Upper lobe of right lung (tissue), 1 donor: ENCODE measurements at places on chromosomes 7 and 10. TPM values are rescaled to one million over a fixed set of nuclear protein-coding genes. Genes with fewer than 3 reads are reported as not detected.

DNA sequence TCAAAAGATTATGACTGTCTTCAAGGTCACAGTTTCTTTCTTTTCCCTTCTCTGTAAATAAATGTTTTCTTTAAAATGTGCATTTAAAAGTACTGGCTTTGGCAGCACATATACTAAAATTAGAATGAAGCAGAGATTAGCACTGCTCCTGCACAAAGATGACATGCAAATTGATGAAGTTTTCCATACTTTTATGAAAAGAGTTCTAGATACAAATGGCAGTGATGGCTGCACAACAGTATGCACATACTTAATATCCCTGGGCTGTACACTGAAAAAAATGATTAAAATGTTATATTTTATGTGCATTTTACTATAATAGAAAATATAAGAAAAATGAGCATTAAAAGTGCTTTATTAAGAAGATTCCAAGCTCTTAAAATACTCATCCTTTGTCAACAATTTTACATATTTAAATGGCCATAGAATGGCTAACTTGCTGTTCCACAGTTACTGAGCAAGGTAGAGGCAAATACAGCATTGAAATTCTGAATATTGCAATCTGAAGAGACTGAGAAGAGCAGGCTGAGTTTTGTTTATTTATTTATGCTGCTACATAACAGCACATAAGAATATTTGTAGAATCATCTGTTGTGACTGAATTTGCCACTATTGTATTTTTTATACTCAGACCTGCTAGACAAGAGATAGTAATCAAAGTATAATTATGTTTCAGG, 117.8 kb downstream of the GPR37 start:
- no peak overlapping the region for H3K4me3 ChIP-seq
- DNase-seq: no peak
- no peaks in the 10 kb centered on the region for H3K36me3 ChIP-seq
- no peaks in the 10 kb centered on the region for H3K4me1 ChIP-seq

DNA sequence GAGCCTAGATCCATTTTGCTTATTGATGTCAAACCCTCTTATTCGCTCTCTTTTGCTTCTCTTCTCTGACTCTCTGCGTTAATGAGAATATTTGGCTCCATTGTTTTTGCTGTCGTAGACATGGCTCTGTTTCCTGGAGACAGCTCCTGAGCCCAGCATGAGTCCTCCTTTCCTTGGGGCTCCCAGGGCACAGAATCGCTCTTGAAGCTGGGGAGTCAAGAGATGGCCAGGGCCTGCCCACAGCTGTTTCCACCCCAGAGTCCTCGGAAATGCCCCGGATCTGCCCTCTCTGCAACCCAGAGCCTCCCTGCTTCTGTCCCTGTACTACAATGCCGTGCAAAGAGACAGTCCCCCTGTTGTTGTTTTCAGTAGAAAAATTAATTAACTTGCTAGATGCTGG, 566.7 kb upstream of the FOXK1 start:
- H3K4me1 ChIP-seq: no peaks in the 10 kb centered on the region
- H3K4me3 ChIP-seq: no peak overlapping the region
- no peak for DNase-seq
- no peak overlapping the region for H3K27ac ChIP-seq
- H3K27me3 ChIP-seq: no peaks in the 10 kb centered on the region

GRCh38 chr10:17443707-17444387, 10.5 kb downstream of the ST8SIA6 start:
- peak overlapping the region; percentile 33 for H3K27ac ChIP-seq
- peaks cover 9% of the 10 kb centered on the region for H3K27me3 ChIP-seq
- H3K4me3 ChIP-seq: no peak overlapping the region
- H3K36me3 ChIP-seq: no peaks in the 10 kb centered on the region

DNA sequence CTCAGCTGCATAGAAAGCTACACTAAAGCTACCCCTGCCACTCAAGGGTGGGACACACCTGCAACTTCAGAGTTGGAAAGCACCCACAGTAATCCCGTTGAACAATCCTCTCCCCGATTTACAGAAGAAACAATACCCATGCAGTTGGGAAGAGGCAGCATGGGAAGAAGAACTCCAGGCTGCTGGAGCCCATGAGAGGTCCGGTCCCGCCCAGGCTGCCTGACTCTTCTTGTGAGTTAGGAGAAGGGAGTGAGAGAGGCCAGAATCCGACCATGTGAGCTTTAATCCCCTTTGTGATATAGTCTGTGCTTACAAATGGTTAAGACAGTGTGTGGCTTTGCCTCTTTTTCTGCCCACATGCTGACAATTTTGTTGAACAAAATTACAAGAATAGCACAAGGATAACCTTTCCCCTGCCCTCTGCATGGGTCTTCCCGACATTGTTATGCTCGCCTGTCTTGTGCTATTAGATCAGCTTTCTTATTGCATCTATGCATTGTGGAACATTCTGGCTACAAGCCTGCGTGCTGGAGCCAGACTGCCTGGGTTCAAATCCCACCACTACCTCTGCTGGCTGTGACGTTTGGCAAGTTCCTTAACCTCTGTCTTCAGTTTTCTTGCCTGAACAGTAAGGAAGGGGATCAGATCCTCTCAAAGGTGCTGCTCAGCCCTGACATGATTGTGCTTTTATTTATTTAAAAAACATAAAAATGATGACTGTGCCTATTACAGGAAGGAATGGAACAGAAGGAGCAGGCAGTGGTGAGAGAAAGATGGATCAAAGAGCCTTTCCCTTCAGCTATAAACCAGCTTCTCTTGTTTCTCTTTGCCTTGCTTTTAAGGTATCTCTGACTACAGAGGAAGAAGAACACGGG, 56.0 kb downstream of the BPGM start:
- H3K27ac ChIP-seq: peak overlapping the region; percentile 71
- no peak overlapping the region for H3K4me3 ChIP-seq
- H3K36me3 ChIP-seq: no peaks in the 10 kb centered on the region
- H3K4me1 ChIP-seq: no peaks in the 10 kb centered on the region
- DNase-seq: no peak

- no peaks in the 10 kb centered on the region for H3K27me3 ChIP-seq
- peaks cover 88% of the 10 kb centered on the region for H3K36me3 ChIP-seq
Observed at GRCh38 chr7:47284691-47285635, 296.9 kb downstream of the TNS3 start.

- H3K4me1 ChIP-seq: no peaks in the 10 kb centered on the region
- no peak for DNase-seq
- no peaks in the 10 kb centered on the region for H3K36me3 ChIP-seq
- no peaks in the 10 kb centered on the region for H3K27me3 ChIP-seq
- H3K27ac ChIP-seq: no peak overlapping the region
Observed at GRCh38 chr7:136122026-136122425, 144.9 kb upstream of the MTPN start.

GRCh38 chr7:17274551-17275245, 23.8 kb upstream of the AHR start:
- H3K27me3 ChIP-seq: no peaks in the 10 kb centered on the region
- no peak overlapping the region for H3K4me3 ChIP-seq
- H3K27ac ChIP-seq: peak overlapping the region; percentile 25
- no peaks in the 10 kb centered on the region for H3K36me3 ChIP-seq
- no peak for DNase-seq

- H3K36me3 ChIP-seq: no peaks in the 10 kb centered on the region
- no peaks in the 10 kb centered on the region for H3K27me3 ChIP-seq
- H3K4me3 ChIP-seq: no peak overlapping the region
- no peaks in the 10 kb centered on the region for H3K4me1 ChIP-seq
- peak; percentile 28 for DNase-seq
- no peak overlapping the region for H3K27ac ChIP-seq
Observed at GRCh38 chr10:44398747-44399658, 14.1 kb upstream of the CXCL12 start.

DNA sequence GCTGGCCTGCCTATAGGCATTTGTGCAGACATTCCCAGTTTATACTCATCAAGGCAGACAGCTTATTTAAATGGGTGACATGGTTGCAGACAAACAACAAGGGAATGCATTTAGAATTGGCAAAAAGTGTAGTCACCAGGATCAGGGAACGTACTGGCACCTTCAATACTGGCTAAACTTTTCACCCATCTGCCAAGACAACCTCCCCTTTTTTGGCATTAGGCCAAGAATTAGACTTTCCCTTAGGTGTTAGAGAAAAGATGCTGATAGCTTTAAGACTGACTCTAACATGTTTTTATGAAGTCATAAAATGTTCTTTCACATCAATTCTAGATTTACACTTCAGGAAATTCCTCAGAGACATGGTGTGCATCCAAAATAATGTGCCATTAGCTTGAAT, 365.9 kb downstream of the PHTF2 start:
- no peaks in the 10 kb centered on the region for H3K27me3 ChIP-seq
- no peak for DNase-seq
- H3K4me1 ChIP-seq: no peaks in the 10 kb centered on the region
- no peak overlapping the region for H3K27ac ChIP-seq
- H3K4me3 ChIP-seq: no peak overlapping the region

DNA sequence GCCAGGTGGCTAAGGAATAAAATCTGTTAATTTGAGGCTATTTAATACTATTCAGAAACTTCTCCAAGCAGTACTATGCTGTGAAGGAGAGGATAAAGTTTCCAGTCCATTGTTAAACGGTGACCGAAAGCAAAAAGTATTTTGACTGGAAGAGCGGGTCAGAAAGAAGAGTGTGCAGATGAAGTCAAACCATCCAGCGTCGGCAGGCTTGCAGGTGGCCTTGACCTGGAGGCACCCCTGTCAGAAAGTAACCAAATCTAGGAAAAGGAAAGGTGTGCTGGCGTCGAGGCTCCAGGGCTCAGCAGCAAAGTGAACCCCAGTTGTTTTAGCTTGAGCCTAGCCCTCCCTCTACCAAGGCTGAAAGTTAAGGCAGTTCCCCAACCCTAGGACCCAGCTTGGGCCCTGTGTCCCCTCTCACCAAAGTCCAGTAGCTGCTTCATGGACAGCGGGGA, 544 bp downstream of the PDK4 start:
- peaks cover 40% of the 10 kb centered on the region for H3K36me3 ChIP-seq
- DNase-seq: no peak
- H3K27ac ChIP-seq: peak overlapping the region; percentile 95
- no peaks in the 10 kb centered on the region for H3K27me3 ChIP-seq

DNA sequence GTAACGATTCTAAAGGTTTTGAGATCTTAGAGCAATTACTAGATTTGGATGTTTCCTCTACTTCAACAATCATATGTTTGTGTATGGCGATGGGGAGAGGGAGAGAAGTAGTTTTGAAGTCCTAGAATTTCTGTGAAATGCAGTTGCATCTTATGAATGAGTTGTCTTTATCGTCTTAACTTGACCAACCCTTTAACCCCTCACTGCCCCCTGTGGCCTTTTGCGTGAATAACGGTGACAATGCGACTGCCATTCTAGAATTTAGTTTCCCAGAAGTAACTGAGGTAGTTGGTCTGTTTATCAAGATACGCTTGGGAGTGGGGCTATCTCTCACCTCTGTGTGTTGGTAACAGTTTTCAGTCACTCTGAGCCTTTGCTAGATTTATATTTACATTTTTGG, 204.6 kb downstream of the HDAC9 start:
- no peak overlapping the region for H3K27ac ChIP-seq
- no peaks in the 10 kb centered on the region for H3K4me1 ChIP-seq
- no peak for DNase-seq
- no peak overlapping the region for H3K4me3 ChIP-seq

ANK3 gene
- 91.1 TPM for total RNA-seq

ITIH5 gene
- total RNA-seq: 10.5 TPM

TLL2 gene
- not detected for total RNA-seq

SFRP5 gene
- total RNA-seq: 3.0 TPM

AP5Z1 gene
- total RNA-seq: 48.9 TPM

EIF5AL1 gene
- 0.14 TPM for total RNA-seq

PRSS37 gene
- not detected for total RNA-seq

TAC1 gene
- total RNA-seq: not detected
